ENCODE measurements at places on chromosomes 3 and 15. TPM values are rescaled to one million over a fixed set of nuclear protein-coding genes. Genes with fewer than 3 reads are reported as not detected.

GRCh38 chr3:30607032-30607833 lies 832 bp downstream of the TGFBR2 start:
- DNase-seq, result no peak

- no peak for DNase-seq
Measured at GRCh38 chr3:115187149-115187757, 40.2 kb upstream of the ZBTB20 start.

GRCh38 chr3:68467465-68467864 lies 464.9 kb downstream of the TAFA4 start:
- DNase-seq, result no peak

DNA sequence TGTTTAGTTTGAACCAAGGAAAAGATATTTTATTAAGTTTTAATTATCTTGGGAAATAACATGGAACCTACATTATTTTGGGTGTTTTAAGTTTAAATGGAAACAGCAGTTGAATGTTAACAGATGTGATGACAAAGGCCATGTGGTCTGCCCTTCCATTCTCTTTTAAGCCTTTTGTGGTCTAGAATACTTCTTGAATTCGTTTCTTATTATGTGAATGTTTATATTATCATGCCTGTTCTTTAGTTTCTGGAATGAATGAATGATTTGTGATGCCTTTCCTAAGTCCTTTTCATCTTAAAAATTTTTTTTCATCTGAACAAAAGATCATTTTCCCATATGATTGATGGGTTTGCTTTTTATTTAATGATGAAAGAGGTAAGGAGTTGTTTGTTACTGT lies 44.6 kb downstream of the SNRK start:
- DNase-seq, result no peak

DNA sequence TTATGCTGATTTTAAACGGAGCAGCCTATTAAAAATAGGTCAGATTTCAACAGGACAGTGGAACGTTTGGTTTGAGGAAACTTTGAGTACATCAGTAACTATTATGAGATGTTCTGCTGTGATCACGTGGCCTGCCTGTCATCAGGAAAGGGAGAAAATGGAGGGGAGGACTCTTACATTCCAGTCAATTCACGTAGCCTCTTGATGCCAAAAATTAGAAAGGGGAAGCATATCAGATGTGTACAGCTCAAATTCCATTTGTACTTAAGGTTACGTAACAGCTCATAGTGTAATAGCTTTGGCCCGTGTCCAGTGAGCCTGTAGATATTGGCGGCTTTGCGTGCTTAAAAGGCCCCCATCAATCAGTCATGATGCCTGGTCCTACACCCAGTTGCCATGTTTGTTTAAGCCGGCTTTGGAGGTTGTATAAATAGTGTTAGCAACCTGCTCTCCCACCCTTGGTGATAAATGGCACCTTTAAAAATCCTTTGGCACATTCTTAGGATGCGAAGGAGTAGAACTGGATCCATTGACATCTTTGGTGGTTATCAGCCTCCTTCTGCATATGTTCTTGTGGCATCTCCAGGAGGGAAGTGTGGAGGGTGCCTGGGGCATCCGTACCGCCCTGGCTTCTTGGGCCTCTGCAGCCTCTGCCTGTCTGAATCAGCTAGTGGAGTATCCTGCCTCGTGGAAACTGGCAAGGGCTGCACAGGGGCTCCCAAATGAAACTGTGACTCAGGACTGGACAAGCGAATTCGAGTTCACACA lies 163.9 kb downstream of the THSD4 start:
- no peak for DNase-seq

- DNase-seq, result no peak
Measured at GRCh38 chr3:39407773-39408492, 1.4 kb downstream of the RPSA start.

- DNase-seq, result no peak
Measured at GRCh38 chr3:134357914-134358811, 16.1 kb downstream of the AMOTL2 start.

GRCh38 chr15:101559952-101560351 lies 70.4 kb upstream of the PCSK6 start:
- DNase-seq, result no peak

DNA sequence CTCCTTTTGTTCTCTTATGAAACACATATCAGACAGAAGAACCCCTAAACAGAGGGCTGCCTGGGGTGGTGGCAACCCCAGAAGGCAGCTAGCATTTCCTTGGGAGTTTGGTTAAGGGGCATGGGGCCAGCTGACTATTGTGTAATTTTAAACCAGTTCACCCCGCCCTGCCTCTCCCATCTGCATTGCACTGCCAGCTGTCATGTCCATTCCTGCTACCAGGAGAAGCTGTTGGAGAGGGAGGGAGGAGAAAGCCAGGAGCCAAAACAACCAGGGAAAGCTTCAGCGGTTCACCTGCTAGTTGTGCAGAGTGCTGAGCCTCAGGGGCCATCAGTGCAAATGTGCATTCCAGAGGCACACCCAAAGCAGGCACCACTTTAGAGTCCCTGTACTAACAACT lies 47.6 kb upstream of the ATP1B3 start:
- no peak for DNase-seq

Gene VILL
- 5.7 TPM for total RNA-seq

Gene TMEM40
- total RNA-seq, result 1.3 TPM

- DNase-seq, result no peak
Measured at GRCh38 chr3:42306499-42306898, 40.5 kb upstream of the CCK start.

Gene ALDH1A3
- 143 TPM for total RNA-seq

GRCh38 chr3:154148541-154148940 lies 27.4 kb downstream of the ARHGEF26 start:
- no peak for DNase-seq

DNA sequence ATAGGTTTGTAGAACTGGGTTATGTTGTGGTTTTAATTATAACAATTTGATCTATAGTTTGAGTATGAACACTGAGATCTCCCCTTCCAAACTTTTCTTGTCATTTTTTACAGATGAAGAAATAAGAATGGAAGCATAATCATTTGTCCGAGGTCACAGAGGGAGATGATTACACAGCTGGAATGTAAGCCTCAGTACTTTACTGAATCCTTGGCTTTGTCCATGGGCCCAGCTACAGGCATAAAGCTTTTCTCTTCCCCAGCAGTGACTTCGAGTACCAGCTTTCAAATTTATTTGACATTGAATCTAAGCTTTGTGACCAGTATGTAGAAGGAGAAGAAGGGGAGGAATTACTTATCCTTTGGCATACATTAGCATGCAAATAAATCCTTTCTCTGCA lies 80.9 kb upstream of the DCBLD2 start:
- DNase-seq, result no peak

GRCh38 chr3:109161487-109162123 lies 25.1 kb downstream of the C3orf85 start:
- DNase-seq, result no peak

GRCh38 chr3:33426630-33427317 lies 13.4 kb downstream of the UBP1 start:
- no peak for DNase-seq

DNA sequence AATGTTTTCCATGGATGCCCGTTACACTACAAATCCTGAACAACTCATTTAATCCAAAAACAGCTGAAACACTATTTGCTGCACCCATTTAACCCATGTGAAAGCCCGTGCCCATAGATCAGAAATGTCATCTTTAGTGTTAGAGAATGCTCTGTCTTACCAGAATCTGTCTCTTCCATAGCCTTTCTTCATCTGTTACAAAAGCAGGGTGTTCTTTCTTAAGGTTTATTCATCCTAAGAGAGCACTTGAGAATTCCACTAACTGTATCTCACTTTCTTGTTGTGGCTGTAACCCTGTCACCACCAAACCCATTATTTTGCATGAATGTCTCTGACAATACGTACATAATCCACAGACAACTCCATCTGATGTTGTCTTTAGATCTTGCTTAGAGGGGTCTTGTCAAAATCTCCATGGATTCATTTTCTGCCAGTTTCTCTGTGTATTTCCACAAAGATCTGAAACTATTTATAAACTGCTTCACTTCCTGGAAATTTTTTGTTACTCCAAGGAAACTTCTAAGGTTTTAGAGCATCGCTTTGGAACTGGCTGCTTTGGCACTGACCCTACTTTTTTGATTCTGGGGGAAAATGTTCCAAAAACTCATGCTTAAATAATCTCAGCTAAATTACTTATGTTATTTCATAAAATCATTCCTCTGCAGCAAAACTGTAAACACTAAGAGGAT lies 167.8 kb upstream of the CCDC54 start:
- no peak for DNase-seq

All from Panc1 (cell line).